ENCODE measurements at places on chromosomes 13 and 19.

DNA sequence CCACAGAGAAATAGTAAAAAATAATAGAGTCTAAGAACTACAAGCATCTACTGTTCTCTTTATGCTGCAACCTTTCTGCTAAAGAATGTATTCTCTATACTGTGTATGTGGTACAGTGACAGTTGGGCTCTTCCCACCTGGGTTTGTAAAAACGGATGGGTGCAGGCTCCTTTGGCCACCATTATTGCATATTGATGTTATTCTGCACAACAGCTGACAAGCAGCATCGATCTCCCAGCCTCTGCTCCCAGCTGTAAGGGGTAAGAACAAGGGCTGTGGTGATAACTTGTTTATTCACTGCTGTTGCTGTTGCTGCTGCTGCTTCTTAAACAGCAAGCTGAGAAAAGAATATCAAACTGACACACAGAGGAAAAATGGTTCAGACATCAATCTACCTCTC, 56.1 kb downstream of the KCNRG start:
- no peak for DNase-seq

GRCh38 chr13:22549126-22549525, 631.7 kb upstream of the SGCG start:
- DNase-seq = no peak

DNA sequence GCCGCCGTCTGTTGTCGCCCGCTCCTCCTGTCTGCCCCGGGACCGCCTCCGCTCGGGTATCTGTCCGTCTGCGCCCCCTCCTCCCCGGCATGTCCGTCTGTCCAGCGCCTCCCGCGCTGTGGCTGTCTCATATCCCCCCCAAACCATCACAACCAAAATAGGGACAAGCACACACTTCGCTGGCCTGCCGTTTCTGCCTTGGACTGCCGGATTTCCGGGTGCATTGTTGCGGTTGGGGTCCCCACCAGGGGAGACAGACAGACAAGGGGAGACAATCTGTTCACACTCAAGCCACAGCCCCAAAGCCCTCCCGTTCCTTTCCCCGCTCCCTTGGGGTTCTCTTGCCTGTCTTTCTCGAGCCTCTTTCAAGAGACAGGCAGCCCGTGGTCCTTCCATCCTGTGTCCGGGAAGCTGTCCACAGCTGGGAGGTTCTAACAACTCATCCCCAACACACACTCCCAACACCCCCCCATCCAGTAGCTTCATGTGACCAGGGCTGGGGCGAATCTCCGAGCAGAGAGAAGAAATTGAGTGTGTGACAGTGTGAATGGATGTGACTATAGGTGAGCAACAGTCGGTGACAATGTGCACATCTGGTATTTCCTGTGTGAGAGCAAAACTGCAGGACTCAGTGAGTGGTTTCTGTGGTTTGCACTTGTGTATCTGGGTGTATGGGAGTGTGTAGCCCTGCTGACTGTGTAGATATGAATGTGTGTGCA, 16.5 kb upstream of the FOSB start:
- DNase-seq = no peak

DNA sequence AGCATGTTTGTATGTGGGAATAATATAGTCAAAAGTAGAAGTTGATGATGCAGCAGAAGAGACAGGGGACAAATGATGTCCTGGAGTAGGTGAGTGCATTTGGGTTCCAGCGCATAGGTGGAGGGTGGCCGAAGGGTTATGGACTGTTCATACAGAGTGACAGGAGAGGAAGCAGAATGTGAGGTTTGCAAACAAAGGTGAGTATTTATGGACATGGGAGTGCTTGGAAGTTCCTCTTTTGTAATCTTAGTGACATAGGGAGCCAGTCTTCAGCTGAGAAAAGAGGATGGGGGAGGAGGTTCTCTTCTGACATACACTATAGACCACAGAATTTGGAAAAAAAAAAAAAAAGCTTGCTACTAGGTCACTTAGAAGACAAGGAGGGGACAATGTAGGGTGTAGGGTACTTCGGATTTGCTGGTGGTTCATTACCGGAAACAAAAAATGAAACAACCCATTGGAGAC, 331.6 kb downstream of the DLEU7 start:
- no peak for DNase-seq

DNA sequence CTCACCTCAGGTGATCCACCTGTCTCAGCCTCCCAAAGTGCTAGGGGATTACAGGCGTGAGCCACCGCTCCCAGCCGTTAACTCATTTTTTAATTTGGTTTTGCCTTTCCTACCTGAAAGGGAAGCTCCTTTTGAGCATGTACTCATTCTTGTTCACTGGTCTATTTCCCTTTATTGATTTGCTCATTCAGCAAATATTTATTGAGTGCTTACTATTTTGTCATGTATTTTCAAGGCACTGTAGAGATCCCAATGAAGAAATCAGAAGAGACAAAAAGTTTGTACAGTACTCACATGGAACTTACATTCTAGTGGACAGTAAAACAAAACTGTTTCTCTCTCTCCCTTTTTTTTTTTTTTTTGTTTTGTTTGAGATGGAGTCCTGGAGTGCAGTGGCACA, 13.8 kb downstream of the SPACA6 start:
- no peak for DNase-seq

DNA sequence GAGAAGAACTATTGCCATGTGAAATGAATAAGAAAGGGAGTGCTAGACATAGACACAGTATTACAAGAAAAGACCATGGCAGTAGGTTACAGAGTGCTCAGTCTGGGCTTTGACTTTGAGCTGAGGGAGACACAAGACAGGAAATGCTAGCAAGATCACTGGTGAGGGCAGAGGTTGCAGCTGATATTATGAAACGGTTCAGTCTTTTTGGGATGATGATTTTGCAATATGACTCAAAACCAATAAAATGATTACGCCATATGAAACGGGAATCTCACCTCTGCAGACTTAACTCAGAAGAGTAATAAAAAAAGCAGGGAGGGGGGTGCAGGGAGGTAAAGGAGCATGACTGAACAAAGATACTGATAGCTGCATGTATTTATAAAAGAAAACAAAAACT, 123.1 kb downstream of the RBM26 start:
- DNase-seq = no peak

DNA sequence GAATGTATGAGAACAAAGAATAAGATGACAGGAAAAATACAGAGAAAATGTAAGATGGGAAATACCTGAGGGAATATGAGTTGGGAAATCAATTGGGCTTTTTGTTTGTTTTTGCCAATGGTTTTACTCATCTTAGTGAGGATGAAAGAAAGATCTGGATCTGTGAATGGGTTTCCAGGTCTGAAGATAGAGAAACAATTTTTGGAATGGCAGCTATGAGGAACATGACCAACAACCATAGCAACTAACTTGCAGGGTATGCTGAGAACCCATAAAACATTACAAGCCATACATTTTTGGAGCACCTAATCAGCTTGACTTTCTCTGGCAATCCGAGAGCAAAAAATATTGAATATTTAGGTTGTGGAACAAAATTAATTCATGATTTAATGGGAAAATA, 290.0 kb downstream of the KCTD12 start:
- no peak for DNase-seq

Data from DMS79 (cell line).